ENCODE measurements at places on chromosomes 3 and 15.

DNA sequence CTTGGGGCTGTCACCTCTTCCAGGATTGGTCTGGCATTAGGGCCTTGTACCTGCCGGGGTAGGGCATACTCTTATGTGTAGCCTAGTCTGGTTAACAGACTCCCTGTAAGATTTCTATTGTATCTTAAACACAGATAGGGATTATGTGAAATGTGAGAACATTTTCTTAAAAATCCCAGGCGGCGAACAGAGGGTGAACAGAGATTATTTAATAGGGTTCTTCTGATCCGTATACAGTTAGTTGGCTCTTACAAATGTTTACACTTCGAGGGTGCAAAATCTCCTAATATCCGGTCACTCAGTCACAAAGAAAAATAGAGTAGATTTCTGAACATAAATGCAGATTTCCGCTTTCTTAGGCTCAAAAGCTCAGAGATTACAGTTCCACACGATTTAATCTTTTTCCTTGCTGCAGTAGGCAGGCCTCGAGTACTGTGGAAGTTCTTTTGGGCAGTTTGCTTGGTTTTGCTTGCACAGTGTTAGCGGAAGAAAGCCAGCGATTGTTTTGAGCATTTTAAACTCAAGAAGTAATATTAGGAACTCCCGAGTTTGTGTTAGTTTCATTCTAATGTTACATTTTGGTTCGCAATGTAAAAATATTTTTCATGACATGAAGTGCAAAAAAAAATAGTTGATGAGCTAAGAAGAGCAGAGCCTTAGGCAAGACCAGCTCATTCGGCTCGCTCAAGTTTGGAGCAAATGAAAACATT, 993 bp downstream of the PLCL2 start:
- peak; percentile 39 for DNase-seq

DNA sequence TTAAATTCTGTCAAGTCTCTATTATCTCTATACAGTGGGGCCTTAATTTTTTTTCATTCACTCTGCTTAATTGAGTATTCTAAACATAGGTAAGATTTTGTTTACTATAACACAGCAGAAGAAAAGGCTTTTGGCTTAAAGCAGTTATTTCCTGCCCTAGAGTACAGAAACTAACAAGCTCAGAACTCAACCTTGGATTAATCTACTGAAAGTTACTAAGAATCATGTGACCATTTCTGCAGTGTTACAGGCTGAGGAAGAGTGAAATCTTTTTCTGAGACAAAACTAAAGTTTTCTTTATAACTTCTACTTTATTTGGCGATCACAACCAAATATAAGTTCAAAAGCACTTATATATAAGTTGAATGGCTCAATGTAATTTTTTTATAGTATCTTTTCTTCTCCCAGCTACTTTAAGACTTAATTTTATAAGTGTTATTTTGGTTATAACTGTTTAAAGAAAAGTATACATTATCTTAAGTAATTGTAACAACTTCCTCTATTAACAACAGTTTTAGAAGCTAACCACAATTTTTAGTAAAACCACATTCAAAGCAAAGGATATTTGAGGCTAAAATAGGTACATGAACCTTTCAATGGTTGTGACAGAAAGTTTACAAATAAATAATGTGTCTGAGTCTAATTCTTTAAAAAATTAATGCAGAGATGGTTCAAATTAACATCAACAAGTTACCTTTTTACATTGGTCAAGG, 240.6 kb upstream of the NAALADL2 start:
- no peak for DNase-seq

DNA sequence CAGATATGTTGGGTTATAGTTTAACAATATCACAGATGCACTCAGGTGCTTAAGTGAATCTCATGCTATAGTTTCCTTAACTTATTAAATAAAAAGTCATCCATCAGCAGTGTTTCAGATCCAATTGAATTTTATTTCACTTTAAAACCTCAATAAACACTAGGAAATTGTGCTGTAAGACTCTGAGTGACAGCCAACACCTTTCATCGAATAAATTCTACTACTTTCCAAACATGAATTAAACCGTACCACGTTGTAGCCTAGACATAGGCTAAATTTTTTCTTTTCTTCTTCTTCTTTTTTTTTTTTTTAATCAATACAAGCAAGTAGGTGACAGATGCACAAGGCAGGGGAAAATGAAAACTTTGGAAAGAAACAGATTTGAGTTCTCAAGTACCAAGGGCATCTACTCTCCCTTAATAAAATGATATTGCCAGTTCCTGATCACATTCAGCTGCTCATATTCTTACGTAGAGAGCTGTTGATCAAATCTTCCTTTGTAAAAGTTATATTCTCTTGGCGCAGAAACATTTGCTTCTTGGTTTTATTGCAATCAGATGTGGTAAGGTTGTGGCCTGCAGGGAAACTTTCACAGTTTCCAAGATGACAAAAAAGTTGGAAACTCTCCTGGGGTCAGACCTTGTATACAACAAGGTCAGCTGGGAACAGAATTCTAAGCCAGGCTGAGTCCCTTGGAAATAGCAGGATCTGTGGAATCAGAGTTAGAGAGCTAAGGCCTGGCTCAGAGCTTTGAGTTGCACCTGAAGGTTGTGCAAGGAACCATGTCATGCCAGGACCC, 147.7 kb downstream of the CD47 start:
- DNase-seq = no peak

DNA sequence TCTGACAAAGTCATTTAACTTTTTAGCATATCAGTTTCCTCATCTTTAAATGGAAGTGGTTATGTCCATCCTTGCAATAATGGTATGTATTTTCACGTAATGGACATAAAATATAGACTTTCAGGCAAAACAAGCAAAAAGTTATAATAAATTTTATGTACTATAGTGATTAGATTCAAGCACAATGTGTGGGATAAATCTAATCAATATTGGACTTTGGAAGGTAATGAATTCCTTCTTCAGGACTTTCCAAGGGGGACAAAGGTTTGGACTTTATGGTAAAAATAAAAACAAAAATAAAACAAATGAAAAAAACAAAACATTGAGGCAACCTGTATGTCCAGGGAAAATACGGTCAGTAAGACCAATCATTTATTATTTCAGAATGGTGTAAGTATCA, 357.7 kb downstream of the ROBO1 start:
- no peak for DNase-seq

DNA sequence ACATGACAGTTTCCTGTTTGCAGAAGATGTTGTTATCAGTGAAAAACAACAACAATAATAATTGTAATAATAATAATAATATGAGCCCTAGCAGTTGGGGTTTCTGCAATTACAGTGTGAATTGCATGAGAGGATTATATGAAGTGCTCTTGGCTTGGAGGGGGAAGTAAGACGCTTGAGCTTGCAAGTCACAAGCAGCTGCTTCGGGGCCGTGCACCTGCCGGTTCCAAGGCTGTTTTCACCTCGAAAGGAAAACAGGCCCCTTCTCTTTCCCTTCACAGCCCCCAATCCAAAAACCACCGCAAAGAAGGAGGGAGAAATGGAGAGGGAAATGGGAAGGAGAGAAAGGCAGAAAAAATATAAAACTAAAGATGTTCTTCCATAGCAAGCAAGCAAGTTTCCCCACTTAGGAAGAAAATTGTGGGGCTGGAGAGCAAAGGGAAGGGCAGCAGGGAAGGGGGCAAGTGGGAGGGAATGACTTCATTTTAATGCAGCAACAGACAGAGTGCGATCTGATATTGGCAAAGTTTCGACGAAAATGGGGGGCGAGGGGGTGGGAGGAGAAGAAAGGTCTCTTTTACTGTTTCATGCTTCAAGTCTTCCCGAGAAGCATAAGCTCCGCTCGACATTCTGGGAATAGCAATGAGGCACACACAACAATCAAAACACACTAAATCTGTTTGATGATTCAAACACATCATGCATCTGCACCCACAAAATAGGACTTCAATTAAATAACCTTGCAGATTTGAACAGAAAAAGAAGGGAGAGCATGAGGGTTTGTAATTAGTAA, 284.2 kb upstream of the ATP11B start:
- DNase-seq = peak; percentile 68

GRCh38 chr3:54360320-54360719, 238.0 kb downstream of the CACNA2D3 start:
- no peak for DNase-seq

DNA sequence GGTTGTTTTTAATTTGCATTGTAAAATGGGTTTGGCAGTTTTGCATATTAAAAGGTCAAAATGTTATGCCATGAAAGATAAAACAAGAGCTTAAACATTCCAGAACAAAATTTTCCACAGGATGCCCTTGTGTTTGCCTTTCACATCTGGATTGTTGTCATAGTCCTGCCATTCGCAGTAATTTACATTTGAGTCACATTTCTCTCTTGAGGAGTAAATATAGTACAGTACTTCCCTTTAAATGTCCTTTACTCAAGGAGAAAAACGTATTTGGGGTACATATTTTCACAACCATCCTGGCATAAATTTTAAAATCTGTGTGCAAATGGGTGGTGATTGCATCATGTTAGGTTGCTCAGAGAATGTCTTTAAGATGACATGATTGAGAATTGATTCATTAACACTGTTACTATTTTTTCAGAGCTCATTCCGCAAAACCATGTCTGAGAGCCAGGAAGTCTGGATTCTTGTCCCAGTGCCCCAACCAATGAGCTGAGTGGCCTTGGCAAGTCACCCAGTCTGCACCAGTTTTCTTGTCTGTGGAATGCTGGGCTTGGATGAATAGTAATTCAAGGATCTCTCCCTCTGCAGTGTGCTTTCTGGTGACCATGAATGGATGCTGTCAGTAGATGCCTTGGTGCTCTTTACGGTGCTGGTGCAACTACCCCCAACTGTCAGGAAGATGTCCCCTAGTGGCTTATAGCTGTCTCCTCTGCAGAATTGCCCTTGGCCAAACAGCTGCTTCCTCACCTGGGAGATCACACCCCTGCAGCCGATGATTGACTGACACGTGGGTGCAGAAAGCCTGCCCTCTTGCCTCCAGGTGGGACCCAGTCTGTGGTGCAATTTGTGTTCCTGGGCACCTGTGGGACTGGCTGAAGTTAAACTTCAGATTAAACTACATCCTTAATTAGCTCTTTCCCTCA, 43.0 kb downstream of the ABHD5 start:
- DNase-seq = no peak

DNA sequence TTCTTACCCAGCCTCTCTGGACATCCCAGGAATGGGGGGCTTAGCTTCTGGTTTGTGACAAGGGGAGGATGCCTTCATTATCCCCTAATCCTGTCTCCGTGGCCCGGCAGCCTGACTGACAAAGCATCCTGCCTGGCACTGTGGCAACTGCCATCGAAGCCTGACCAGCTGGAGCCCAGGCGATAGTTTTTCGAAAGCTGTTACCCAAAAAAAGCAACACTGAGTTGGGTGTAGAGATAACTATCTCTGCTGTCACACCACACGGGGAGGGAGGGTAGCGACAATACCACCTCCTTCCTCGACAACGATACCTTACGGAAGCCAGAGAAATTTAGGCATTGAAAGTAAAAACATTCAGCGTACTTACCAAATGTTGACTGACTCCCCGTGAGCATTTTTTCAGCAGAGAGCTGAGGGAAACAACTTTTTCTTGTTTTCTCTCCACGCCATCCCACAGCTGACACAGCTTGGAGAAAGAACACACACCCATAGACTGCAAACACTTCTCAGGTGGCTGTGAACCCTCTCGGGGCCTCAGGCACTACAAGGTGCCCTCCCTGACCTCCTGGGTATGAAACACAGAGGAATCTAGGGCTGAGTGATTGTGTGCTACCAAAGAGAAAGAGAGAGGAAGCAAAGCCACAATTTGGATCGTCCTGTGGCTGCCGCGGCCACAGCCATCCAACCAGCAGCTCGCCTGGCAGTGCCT, 361.9 kb upstream of the ICE2 start:
- no peak for DNase-seq

DNA sequence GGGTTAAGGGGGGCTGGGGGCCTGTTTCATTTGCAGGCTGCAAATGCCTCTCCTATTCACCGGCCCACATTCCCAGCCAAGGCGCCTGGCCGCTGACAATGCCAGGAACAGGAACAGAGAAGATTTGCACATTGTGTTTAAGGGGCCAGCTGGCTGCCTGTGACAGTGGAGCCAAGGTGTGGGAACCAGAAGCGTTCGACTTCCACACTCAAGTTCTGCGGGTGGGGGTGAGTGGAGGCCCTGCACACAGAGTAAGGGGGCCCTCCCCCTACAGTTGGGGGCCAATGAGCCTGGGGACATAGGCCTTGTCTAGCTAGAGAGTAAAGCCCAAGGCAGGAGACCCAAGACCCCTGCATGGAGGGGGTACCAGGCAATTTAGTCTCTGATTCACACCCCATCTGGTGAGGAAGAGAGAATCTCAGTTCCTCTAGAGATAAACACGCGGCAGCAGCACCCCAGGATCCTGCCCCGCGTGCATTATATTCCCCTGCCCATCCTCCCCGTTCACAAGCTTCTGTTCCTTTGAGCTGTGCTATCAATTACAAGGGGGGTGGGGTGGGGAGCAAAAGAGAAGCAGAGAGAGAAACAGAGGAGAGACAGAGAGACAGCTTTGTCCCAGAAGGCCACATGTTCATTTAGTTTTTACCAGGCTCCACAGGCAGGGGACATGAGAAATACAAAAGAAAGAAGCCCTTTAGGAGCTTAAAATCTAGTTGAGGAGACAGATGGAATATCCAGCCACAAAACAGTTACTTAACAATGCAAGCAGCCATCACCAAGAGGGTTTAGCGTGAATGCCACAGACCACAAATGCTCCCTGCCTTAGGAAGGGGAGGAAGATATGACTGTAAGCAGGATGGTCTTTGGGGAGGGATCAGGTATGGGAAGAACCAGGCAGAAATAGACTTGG, 9.2 kb downstream of the IGDCC3 start:
- DNase-seq = peak; percentile 44

DNA sequence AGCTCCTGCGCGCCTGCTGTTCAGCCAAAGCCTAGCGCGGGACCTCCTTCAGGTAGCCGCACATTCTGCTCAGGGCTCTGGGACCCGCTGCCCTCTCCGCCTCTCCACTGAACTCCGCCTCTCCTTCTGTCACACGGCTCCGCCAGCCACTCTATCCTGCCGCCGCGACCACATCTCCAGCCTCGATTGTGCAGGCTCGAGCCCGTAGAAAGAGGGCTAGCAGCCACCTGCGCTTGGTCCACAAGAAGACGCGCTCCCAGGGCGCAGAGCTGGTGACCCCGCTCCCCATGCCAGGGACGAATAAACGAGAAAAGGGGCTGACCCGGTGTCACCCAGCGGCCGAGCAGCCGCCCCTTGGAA, 1.1 kb upstream of the VIPR1 start:
- peak; percentile 69 for DNase-seq

GRCh38 chr3:46912986-46913385, 35.5 kb downstream of the PTH1R start:
- DNase-seq = no peak

DNA sequence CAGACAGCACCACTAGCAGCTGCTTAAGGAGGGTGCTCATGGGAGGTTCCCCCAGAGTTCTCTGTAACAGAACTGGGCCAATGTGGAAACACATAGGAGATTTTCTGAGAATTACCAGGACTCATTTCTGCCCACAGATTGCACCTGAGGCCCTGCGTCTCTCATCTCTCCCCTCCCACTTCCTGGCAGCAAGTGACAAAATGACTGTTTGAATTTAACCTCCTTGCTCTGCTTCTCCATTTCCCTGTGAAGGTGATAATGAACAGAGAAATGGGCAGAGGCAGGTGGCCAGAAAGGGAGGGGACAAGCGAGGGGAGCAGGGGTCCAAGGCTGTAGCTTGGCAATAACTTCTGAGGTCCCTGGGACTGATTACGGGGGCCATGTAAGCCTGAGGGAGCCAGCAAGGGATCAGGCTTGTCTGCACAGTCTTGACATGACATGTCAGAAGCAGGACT, 8.0 kb downstream of the EPHB1 start:
- no peak for DNase-seq

GRCh38 chr3:67739851-67740250, 85.4 kb upstream of the SUCLG2 start:
- DNase-seq = no peak
